ENCODE measurements at places on chromosomes 16 and 17.

DNA sequence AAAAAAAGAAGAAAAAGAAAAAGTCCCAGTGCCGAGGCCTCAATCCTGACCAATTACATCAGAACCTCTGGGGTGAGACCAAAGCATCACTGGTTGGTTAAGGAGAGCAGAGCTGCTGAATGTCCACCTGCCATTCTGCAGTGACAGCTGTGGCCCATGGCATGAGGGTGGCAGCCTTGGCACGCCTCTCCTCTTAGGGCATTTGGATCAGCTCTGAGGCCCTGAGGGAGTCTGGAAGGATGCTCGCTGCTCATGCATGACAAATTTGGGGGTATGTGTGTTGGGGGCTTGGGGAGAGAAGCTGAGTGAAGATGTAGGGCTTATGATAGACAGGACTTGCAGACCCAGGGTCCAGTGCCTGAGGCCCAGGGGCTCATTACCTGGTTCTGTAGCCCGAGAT, 26.3 kb downstream of the MYLK3 start:
- no peak for DNase-seq

DNA sequence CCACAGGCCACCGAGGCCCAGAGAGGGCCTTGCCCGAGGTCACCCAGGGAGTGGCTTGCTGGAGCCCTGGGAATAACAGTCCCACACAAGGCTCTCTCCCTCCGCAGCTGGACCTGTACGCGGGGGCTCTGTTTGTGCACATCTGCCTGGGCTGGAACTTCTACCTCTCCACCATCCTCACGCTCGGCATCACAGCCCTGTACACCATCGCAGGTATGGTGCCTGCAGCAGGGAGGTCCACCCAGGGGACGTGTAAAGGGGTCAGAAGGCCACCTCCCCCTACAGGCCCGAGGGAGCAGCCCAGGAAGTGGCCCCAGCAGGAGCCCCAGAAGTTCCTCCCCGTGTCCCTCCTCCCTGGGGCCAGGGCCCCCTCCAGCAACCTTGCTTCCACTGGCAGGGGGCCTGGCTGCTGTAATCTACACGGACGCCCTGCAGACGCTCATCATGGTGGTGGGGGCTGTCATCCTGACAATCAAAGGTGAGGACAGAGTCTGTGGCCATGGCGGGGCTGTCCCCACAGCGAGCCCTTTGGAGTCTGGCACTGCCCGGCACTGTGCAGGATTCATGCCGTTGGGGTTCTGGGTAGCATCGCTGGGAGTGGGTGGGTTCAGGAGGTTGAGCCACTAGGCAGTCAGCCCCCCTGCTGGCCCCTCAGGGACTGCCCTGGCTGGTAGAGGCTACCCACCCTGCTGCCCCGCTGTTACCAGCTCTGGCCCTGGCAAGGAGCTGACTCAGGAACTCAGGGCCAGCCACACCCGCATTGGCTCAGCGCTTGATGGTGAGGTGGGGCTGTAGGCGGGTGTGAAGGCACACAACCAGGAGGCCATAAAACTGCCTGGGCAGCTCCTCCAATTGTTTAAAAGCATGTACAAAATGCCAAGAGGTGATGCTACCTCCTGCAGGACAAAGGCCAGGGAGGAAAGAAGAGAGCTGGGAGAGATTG, 17.3 kb downstream of the SLC5A10 start:
- DNase-seq = no peak

DNA sequence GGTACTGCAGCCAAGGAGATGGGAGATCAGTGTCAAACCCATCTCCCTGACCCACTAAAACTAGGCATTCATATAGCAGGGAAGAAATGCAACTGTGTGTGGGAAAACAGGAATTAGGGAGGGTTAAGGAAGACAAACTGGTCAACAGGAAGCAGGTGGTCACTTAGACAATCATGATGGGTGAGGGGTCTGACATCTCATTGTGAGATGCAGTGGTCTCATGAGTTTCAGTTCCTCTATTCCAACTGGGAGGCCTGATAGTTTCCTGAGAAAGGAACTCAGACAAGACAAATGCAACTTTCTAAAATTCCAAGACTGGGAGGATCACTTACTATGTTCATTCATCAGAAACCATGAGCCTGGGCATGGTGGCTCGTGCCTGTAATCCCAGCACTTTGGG, 361.4 kb upstream of the C16orf82 start:
- no peak for DNase-seq

- DNase-seq = no peak
Measured at GRCh38 chr16:51365715-51366114, 214.6 kb upstream of the SALL1 start.

GRCh38 chr17:52930145-52930544, 771.6 kb upstream of the CA10 start:
- no peak for DNase-seq

All from stimulated activated CD4-positive, alpha-beta T cell treated with anti-CD3 and anti-CD28 coated beads, TNF-alpha, amount 100 ng/mL, for 1 hour (primary cell).